Stimulated activated naive B cell treated with anti-CD40 and anti-IgM and Interleukin-4, amounts not matched to agents 10 μg/mL and 1 μg/mL and 100 μg/mL, for 72 hours (primary cell): ENCODE measurements at places on chromosomes 16 and 17.

DNA sequence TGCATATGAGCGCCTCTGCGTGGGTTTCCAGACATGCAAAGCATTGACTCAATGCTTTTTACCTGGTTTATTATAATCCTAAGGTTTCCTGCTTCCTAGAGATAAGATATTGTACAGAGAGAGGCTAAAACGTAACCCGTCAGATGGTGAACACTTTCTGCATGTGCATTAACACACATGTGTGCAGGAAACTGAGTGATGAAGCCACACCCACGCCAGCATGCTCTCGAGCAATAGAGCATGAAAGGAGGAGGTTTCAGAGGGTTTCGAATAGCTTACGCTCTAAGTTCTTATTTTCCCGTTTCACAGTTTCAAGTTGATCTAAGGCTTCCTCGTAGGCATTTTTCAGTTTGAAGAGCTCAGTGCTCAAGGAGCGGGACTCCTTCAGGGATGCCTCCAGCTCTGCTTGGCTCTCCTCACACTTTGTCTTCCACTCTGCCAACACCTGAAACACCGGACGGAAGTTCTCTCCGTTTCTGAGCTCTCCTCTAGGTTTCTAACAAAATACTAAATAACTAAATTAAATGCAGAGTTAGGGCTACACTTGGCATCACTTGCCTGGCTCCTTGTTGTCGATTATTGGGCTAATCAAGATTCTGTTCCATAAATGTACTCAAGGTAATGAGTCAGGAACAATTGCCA, 23.2 kb downstream of the MYH3 start:
- DNase-seq, result peak; percentile 44

DNA sequence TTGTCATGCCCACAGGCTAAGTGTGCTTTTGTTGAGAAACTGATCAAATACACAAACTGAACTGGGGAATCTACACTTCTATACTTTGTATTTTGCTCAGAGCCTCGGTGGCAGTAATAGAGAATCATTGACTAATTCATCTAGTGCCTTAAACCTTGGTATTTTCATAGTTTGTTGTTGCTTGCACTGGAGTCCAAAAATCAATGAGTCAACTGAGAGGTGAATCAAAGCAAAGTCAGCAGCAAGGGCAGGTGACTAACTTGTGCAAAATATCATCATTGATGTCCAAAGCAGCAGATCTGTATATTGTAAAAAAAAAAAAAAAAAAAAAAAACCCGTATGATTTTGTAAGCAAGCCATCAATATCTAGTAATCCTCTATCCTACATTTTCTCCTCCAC, 296.4 kb downstream of the MAP2K6 start:
- DNase-seq, result no peak

- DNase-seq, result no peak
Measured at GRCh38 chr16:2838928-2839327, 8.8 kb downstream of the ZG16B start.

DNA sequence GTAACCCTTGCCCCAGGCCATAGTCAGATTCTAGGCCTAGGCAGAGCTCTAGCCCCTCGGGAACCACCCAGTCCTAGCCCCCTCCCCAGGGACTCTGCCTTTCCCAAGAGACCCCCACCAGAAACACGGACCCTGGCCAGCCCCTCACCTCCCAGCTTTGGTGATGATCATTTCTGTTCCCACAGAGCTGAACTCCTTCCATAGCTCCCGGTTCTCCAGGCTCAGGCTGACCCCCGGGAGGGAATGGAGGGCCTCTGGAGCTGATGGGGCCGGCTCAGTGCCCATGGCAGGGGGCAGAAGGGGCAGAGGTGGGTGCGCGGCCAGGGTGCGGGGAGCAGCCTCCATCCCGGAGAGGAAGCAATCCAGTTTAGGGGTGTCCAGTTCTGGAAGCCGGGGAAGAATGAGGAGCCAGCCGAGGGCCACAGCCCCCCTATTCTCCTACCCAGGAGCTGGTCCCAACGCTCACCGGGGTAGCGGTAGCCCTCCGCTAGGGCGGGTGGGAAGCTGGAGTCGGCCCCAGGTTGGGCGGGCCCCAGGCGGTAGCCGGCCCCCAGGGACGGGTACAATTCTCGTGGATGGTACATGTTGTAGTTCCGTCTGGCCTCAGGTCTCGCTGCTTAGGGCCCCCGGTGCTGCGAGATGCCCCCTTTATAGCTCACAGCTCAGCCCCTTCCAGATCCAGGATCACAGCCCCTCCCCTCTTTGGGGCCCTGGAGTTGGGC, 953 bp downstream of the TBX6 start:
- no peak for DNase-seq

DNA sequence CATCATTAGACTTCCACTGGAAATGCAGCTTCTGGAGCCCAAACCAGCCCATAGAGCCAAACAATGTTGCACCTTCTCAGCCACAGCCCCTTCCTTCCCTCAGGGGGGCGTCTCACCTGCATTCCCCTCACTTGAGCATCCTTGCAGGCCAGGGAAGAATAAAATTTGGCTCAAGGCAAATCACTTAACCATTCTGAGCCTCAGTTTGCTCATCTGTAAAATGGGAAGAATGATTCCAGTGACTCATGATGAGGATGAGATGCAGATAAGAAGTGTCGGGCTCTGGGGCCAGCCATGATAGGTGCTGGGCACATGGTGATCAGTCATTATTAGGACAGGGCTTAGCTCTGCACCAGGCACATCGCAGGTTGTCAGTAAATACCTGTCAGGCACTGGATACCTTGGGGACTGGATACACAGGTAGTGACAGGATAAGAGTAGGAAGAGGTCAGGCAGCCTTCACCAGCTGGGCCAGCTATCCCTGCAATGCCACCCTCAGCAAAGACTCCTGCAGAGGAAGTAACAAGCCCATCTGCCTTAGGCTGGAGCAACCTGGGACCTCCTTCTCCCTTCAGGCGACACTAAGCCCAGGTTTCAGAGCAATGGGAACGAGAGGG, 208.0 kb upstream of the TNRC6C start:
- DNase-seq, result no peak

DNA sequence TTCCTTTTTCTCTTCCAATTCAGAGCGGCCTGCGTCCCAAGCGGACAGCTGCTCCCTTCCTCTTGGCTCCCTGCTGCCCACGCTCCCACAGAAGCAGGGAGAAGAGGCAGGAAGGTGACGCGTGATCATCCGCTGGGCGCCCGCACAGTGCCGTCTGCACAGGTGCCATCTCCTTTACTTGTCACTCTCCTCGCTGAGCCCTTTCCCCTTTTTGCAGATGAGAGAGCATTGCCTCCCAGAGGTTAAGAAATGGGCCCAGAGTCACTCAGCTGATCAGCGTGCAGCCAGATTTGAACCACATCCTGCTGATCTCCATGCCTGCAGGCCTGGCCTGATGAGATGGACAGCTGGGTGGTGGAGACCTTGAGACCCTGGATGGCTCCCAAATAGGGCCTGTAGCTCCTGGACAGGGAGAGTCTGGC, 299.8 kb downstream of the SEC14L1 start:
- DNase-seq, result no peak

DNA sequence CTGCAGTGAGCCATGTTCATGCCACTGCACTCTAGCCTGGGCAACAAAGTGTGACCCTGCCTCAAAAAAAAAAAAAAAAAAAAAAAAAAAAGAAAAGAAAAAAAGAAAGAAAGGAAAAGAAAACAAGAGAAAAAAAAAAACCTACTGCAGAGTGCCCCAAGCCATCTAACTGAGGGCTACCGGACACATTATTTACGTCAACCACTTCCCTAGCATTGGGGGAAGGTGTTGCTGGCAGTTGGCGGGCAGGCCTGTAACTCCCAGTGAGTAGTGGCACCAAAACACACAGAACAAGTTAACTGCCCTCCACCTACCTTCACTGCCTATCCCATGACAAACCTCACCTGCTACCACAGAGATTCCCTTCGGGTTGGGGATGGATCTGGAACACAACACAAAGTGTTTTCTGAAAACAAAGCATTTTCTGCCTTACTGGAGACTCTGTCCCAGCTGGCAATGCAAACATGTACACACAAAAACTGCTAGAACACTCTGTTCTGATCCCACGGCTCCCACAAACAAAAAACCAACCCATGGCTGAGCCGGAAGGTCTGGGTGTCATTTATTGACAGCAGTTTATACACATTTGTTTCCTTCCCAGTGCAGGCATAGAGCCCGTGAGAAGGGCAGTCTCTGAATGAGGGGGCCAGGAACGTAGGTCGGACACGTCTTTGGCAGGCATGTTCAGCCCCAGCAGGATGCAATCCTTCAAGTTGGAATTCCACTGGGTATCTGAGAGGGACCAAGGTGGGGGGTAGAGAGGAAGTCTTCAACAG, 11.0 kb downstream of the PHB1 start:
- no peak for DNase-seq

GRCh38 chr16:73159296-73159695, 111.4 kb upstream of the ZFHX3 start:
- DNase-seq, result no peak

DNA sequence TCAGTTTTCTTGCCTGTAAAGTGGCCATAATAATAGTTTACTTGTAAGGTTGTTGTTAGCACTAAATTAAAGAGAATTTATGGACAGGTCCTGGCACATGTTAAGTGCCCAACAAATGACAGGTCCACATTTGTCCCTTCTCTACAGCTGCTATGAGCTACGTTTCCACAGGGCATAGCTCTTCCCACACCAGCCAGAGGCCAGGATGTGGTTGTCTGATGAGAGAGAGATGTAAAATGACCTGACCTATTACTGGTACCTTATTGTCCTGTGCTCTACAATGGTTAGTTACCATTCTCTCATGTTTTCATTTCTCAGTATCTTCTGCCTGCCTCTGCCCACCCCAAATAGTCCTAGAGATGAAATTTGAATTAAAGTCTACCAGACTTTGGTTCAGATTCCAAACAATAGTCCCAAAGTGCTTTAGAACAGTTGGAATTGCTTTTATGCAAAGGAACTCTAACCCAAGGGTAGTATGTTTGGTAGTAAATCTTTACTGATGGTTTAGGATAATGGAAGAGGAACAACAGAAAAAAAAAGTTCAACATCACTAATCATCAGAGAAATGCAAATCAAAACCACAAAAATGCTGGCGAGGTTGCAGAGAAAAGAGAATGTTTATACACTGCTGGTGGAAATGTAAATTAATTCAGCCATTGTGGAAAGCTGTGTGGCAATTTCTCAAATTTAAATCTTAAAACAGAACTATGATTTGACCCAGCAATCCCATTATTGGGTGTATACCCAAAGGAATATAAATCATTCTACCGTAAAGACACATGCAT, 57.1 kb upstream of the ANKFN1 start:
- DNase-seq, result no peak

GRCh38 chr16:84476401-84476800, 28.1 kb downstream of the MEAK7 start:
- DNase-seq, result no peak

DNA sequence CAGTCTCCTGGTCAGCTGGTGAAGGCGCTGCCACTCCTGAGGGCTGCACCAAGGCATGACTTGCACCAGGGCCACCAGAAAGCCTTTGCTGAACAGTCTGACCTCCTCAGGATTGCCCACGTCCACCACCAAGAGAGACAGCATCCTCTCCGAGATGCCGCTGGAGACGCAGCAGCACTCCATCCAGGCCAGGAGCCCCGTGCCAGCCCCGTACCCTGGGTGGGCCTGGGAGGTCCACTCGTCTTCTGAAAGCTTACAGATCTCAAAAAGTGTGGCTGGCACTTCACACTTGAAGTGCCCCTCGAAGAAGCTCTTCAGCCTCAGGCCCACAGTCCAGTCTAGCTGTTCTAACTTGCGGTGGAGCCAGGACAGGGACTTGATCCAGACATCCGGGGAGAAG, 6.7 kb downstream of the GEMIN4 start:
- DNase-seq, result no peak

- no peak for DNase-seq
Measured at GRCh38 chr16:71590584-71590983, 13.7 kb upstream of the TAT start.

GRCh38 chr16:50509521-50510341, 38.5 kb upstream of the NKD1 start:
- no peak for DNase-seq

- DNase-seq, result peak; percentile 49
Measured at GRCh38 chr17:3892095-3892998, 506 bp downstream of the CAMKK1 start.

DNA sequence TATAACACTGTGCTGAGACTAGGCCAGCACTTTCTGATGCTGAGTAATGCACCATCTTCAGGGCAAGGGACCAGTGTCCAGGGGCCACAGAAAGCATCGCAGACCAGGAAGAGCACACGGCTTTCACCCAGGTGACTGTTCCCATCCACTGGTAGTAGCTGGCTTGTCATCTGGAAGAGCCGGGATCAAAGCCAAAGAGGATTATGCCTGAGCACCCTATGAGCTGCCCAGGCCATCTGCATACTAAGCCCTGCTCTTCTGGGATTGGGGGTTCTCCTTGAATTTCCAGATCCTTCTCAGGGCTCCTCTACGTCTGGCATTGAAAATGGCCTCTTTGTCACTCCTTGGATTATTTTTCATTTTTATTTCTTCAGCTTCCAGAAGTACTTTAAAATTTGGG, 140.7 kb downstream of the IRX3 start:
- DNase-seq, result no peak

GRCh38 chr17:43367737-43368242, 31.0 kb upstream of the ARL4D start:
- peak; percentile 69 for DNase-seq

GRCh38 chr17:6048486-6048885, 21.7 kb upstream of the WSCD1 start:
- no peak for DNase-seq
